ENCODE measurements at places on chromosomes 7 and 10.

DNA sequence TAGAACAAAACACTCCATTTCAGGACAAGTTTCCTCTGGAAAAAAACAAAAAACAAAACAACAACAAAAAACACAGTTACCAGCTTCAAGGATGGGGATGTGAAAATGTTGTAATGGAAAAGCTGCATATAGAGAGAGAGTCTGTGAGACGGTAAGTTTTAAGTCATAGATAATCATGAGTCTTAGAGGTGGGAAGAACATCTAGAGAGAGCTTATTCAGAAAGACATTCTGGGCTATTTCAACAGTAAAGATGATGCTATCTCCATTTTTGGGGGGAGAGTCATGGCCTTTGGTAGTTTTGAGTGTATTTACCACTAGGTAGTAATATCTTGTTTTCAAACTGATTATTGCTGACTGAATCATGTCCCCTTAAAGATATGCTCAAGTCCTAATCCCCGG, 23.3 kb upstream of the INPP5F start:
- no peak for DNase-seq

DNA sequence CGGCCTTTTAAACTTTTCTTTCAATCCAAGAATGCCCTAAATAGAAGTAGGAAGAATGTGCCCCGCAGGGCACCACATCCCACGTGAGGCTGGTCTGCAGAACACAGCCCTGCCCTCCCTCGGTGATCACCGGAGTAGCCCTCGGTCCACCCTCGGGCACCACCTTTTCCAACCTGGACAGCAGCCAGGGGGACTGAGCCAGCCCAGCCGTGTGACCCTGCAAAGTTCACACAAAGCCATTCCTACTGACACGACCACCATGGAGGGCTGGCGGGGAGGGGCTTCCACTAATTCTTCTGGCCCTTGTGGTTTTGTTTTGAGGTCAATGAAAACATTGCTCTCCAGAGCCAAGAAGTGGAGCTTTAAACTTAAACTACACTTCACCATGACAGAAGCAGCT, 132.2 kb downstream of the TCERG1L start:
- no peak for DNase-seq

DNA sequence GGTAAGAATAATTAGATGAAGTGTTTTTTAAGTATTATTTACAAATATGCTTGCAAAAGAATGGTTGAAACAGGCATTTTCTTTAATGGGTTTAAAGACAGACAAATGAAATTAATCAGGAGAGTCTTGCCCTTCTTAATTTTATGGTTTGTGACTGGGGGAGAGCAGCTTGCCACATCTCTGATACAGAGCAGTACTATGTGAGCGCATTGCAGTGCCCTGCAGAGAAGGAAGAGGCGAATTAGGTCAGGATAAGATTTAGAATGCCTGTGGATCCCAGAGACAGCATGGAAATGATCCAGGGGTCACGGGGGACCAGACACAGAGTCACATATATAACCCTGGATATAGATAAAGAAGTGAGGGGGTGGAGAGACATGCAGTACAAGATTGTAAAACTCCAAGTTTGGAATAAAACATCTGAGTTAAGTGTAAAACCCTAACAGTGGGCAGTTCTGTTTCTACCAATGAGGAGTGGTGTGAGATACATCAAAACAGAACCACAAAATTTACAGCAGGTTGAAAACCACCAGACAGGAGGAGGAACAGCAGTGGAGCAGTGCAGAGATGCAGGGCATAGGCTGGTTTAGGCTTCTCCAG, 125.5 kb downstream of the FAM204A start:
- no peak for DNase-seq

DNA sequence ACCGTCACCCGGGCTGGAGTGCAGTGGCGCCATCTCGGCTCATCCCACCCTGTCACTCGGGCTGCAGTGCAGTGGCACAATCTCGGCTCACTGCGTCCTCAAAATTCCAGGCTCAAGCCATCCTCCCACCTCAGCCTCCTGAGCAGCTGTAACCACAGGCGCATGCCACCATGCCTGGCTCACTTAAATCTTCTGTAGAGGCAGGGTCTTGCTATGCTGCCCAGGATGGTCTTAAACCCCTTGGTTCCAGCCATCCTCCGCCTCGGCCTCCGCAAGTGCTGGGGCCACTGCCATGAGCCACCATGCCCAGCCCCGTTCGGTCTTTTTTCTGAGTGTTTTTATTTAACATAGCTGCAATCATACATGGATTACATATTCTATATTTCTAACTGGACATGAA, 30.6 kb downstream of the ZFAND2A start:
- DNase-seq = no peak

DNA sequence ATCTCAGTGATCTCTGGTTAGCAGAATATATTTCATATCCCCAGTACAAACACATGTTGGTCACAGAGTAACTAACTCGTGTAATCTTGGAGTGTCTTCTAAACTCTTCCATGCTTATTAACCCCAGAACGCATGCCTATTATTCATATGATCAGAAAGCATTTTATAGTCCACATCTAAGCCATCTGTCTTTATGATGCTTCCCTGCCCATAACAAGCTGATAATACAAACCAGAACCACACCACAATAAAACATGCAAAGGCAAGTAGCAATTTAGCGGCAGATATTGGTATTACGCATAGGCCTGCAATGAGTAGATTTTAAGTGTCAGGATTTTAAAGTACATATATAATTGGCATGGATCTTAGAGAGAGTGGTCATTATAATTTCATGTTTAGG, 120.0 kb upstream of the PRKCQ start:
- no peak for DNase-seq

DNA sequence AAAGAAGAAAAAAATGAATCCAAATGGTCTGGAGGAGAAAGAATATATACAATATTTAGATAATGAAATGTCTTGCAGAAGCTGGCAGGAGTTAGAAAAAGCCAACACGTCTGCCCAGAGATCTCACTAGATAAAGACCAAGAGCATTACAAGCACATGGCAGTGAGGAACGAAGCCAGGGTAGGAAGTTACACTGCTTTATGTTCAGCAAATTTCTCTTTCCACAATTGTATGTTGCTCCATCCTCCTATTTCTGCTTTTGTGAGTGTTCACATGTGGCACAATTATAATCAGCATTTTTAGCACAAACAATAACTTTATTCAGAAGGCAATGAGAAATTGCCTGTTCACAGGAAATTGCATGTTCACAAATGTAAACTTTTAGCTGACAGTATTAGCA, 53.7 kb downstream of the LRRC17 start:
- no peak for DNase-seq

- DNase-seq = no peak
These were observed 123.0 kb downstream of the ANLN start for GRCh38 chr7:36512616-36513015.

DNA sequence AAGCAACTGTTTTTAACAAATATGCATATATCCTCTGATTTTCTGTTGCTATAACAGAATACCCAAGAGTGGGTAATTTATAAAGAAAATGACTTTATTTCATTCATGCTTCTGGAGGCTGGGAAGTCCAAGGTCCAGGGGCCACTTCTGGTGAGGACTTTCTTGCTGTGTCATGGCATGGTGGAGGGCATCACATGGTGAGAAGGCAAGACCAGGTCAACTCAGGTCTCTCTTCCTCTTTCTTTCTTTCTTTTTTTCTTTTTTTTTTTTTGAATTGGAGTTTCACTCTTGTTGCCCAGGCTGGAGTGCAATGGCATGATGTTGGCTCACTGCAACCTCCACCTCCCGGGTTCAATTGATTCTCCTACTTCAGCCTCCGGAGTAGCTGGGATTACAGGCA, 303.0 kb upstream of the C7orf33 start:
- no peak for DNase-seq

- no peak for DNase-seq
These were observed 79.4 kb upstream of the NXPH1 start for GRCh38 chr7:8353991-8354390.
